ENCODE measurements at places on chromosomes 4 and X.

DNA sequence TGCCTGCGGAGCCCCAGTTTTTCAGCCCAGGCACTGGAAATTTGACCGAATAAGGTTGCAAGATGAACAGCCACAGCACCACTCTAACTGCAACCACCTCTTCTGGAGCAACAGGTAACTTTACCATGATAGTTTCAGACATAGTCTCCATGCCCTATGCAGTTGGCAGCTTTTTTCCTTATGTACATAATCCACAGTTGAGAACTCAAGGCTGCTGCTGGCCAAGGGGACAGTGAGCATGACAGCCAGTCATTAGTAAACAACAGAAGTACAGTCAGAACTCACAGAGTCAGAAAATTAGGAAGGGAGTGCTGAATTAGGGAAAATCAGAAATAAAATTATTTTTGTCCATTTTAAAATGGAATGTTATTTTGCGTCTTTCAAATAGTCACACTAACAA is 192.7 kb upstream of the NHS start:
- no peak for DNase-seq

DNA sequence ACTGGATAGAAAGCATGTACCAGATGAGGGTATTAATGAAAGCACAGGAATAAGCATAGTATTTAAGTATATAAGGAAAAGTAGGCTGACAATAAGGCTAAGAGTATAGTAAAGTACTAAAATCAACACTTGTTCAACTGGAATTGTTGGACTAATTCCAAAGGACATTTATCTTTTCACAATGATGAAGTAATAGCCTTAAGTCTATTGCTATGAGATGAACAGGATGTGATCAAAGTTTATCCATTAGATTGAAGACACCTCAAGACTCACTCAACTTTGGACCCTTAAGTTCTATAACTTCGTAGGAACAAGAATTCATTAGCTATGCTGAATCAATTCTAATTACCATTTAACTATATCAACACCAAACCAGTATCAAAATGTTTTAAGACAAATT is 7.6 kb downstream of the MAD2L1 start:
- DNase-seq = no peak

DNA sequence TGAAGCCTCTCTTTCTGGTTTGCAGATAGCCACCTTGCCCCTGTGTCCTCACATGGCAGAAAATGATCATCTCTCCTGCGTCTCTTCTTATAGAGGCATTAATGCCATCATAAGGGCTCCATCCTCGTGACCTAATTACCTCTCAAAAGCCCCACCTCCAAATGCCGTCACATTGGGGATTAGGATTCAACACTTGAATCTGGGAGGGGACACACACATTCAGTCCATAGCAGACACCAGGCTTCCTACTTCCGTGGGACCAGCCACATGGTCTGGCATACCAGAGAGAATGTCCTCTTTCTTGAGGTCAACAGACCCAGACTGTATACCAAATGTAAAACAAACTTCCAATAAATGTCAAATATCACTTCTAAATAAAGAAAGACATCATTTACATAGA is 82.3 kb upstream of the S100G start:
- no peak for DNase-seq

DNA sequence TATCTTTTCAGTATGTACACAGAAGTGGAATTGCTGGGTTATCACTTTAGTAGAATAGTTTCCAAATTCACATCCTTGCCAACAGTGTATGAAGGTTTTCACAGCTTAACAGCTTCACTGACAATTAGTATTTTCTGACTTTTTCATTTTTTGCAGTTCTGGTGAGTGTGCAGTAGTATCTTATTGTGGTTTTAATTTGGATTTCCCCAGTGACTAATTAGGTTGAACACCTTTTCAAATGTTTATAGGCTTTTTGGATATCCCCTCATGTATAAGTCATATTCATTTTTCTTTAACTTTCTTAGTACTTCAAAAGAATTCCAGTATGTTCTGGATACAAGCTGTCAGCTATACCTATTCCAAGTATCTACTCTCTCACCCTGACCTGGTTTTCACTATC is 37.1 kb downstream of the BRCC3 start:
- DNase-seq = no peak

GRCh38 chr4:60809486-60809800 is 390.7 kb upstream of the ADGRL3 start:
- DNase-seq = no peak

GRCh38 chrX:55867181-55867651 is 149.7 kb downstream of the RRAGB start:
- no peak for DNase-seq

DNA sequence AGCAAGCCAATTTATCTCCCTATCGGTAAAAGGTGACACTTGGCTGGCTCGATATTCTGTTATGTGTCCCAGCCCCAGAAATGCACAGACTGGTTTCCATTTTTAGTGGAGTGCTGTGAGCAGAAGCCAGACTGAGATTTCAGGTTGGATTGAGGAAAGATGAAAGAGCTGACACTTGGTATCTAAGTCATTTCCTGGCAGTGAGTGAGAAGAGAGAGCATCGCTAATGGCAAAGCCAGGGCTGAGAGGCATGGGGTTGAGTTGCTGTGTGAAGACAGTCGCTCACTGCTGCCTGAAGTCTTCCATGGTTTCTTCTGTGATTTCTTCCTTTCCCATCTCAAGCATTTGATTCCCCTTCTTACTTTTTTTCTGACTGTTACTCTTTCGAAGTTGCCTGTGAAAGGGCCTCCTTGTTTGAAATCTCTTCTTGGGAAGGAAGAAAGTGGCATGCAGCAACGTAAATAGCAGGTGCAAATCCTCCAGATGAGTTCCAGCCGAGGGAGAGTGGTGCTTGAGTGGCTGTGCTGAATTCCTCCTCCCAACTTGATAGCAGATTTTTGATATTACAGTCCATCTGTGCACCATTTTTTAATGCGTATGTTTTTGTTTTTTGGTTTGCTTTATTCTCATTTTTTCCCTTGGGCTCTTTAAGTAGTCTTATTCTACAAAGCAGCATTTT is 109.2 kb upstream of the LIMCH1 start:
- DNase-seq = no peak

DNA sequence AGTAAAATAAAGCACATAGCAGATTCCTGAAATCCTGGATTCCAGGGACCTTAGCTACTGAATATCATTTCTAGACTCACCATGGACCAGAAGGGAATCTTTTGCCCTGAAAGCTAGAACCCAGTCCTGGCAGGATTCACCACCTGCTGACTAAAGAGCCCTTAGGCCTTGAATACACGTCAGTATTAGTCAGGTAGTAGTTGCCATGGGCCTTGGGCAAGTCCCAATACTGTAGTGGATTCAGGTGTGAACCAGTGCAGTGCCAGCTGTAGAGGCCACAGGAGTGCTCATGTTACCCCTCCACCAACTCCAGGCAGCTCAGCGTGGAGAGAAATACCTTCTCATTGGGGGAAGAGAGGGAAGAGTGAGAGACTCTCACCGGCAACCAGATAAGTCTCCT is 64.1 kb upstream of the UBQLN2 start:
- DNase-seq = no peak

GRCh38 chr4:37827802-37828321 is 1.4 kb downstream of the PGM2 start:
- DNase-seq = no peak

DNA sequence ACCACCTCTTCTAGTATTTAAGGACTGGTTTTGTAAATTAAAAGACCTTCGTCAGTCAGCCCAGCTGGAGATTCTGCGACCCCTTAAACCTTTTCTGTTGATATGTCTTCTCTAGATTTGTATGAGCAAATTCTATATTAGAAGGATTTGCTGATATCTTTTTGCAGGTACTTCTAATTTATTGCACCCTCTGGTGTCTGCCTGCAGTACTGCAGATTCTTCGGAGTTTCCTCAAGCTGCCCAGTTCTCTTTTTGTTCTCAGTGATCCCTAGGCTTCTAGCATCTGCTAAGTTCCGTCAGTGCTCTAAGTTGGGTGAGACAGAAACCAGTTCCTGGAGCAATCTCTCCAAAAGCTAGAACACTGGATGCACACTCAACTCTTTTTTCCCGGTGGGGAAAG is 545.2 kb downstream of the C4orf33 start:
- no peak for DNase-seq

GRCh38 chr4:26959654-26960047 is 99.0 kb downstream of the STIM2 start:
- no peak for DNase-seq

GRCh38 chr4:48254381-48255071 is 15.1 kb downstream of the TEC start:
- no peak for DNase-seq

- no peak for DNase-seq
These were observed 33.3 kb downstream of the CASK start for GRCh38 chrX:41890026-41890423.

- no peak for DNase-seq
These were observed 121.2 kb downstream of the GASK1B start for GRCh38 chr4:158051401-158052235.

Data from NCI-H1048 (cell line).